ENCODE measurements at places on chromosomes 6 and 20. TPM values are rescaled to one million over a fixed set of nuclear protein-coding genes. Genes with fewer than 3 reads are reported as not detected.
A peak's percentile ranks its signal among the peaks of the same experiment; 100 is the strongest.

TAAR9 gene
- total RNA-seq = not detected

PACSIN1 gene
- total RNA-seq = 5.0 TPM

DNA sequence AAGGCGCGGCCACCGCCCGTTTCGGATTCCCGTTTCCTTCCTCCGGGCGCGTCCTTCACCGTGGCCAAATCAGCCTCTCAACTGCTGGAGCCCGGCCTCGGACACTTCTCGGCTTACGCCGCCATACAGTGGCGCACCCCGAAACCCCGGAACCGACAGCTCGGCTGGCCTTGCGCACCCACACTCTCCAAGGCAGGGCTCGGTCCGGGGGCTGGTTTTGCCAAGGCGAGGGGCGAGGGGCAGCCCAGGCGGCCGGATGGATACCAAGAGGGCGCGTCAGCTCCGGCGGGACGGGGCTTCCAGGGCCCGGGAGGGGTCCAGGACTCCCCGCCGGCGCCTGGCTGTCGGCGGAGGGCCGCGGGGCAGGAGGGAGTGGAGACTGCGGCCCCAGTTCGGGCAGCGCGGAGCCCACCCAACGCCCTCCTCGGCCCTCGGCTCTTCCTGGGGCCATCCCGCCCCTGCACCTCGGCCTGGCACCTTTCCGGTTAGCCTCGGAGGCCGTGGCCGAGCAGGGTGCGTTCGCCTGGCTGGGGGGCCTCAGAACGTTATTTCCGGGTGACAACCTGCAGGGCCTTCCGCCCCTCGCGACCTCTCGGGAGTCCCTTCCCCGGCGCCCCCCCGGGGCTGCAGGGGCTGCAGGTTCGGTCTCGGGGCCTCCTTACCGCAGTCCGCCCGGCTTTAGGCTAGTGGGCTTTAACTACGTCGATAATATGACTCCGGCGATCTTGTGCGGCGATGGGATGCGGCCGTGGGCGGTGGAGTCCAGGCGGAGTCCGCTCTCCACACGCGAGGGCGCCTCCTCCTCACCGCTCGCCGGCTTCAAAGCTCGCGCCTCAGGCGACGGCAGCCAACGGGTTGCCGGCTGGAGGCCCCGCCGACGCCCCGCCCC is 697 bp upstream of the CEP43 start:
- no peak for DNase-seq

BEND6 gene
- 4.0 TPM for total RNA-seq

- DNase-seq = no peak
Measured at GRCh38 chr20:38872491-38873049, 53.6 kb upstream of the FAM83D start.

DNA sequence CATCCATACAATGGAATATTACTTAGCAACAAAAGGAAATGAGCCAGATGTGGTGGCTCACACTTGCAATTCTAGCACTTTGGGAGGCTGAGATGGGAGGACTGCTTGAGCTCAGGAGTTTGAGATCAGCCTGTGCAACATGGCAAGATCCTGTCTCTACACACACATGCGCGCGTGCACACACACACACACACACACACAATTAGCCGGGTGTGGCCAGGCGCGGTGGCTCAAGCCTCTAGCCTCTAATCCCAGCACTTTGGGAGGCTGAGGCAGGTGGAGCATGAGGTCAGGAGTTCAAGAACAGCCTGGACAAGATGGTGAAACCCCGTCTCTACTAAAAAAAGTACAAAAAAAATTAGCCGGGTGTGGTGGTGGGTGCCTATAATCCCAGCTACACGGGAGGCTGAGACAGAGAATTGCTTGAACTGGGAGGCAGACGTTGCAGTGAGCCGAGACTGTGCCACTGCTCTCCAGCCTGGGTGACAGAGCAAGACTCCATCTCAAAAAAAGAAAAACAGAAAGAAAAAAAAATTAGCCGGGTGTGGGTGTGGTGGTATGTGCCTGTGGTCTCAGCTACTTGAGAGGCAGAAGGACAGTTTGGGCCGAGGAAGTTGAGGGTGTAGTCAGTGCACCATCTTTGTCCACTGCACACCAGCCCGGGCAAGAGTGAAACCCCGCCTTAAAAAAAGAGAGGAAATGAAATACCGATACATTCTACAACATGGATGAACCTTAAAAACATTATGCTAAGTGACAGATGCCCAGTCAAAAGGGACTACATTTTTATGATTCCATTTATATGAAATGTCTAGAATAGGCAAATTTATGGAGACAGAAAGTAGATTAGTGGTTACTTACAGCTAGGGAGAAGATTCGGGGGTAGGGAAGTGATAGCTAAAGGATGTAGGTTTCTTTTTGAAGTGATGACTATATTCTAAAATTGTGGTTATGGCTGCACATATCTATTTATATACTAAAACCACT is 52.5 kb downstream of the RBL1 start:
- no peak for DNase-seq

IMPG1 gene
- total RNA-seq = not detected

TFEB gene
- total RNA-seq = 4.8 TPM

DNA sequence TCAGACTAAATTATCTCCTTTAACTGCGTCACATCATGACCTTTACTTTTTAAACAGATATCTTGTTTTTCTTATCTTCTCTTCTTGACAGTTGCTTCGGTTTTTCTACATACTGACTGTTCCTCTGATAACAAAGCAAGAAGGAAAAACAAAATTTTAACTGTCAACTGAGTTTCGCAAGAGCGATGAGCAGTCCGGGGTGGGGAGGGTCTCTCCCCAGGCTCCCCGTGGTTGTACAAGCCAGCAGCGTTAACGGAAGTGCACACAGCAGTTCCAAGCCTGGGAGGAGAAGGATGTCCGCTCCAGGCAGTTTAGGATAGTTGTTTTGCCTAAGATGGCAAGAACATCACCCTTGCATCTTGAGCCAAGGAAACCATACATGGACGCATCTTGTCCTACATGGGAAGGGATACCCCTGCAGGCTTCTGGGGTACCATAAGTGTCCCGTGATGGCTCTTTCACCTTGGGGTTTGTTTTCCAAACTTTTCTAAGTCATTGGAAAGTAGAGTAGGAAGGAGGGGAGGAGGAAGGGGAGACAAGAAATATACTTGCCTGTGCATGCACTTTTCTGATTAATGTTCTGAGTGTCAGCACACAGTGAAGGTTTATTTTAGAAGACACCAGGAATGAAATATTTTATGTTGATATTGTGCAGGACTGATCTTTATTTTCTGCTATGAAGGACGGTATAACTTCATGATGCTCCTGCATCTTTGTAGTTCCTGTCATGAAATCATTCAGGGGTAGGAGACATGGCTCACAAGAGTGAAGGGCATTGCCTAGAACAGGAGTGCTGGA is 20.8 kb downstream of the SLC24A3 start:
- no peak for DNase-seq

GRCh38 chr6:127120787-127121636 is 2.5 kb downstream of the RSPO3 start:
- DNase-seq = peak; percentile 63

PIGU gene
- 25.1 TPM for total RNA-seq

- no peak for DNase-seq
Measured at GRCh38 chr20:55668631-55669030, 336.7 kb downstream of the CBLN4 start.

DNA sequence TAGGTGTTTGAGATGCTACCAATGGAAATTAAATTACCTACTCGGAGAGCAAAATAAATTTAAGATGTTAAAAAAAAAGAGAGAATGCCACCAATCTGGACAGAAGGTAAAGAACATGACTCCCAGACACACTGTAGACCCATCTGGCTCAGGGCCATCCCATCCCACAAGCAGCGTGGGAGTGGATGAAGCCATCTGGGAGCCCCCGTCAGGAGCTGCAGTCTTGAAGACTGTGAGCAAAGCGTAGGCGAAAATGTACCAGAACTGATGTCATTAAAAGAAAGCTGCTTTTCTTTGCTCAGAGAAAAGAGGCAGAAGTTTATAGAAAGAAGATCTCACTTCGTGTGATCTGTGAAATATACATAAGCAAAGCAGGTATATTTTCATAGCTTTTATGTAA is 815.7 kb downstream of the QKI start:
- DNase-seq = no peak

- no peak for DNase-seq
Measured at GRCh38 chr20:50049442-50050026, 63.4 kb downstream of the UBE2V1 start.

GRCh38 chr6:152170702-152171667 is 363.5 kb downstream of the ESR1 start:
- DNase-seq = no peak

CTAGE9 gene
- not detected for total RNA-seq

DNA sequence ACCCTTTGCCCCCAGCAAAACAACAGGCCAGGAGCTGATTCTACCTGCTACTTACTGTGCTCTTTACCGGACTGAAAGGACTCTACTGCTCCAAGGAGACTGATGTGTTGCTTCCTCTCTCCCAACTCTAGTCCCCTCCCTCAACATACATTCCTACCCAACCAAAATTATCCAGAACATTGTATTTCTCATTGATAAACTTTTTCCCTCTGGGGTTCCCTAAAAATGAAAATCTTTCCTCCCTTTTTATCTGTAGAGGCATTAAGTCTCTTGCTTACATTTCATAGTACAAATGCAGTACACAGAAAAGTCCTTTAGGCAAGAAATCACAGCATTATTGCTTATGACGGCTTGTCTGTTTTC is 940 bp upstream of the HS3ST5 start:
- no peak for DNase-seq

- no peak for DNase-seq
Measured at GRCh38 chr6:63765828-63766227, 130.2 kb downstream of the PHF3 start.

DNA sequence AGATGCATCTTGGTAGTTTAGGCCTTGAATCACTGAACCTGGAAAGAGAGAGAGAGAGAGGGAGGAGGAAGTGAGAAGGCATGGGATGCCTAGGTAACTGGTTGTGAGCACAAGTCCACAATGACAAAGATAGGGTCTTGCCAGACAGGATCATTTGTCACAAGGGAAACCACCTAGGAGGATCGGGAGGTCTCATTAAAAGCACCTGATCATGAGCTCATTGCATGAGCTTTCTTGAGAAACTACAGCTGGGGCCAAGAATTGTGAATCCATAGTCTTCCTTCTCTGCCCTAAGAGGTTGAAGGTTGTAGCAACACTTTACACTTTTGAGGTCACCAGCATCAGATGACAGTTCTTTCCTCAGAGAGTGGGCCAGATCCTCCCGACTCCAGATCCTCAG is 195.7 kb downstream of the CD83 start:
- no peak for DNase-seq

SRSF12 gene
- total RNA-seq = not detected

GRCh38 chr6:42530751-42531150 is 33.1 kb upstream of the UBR2 start:
- no peak for DNase-seq

KCNK16 gene
- not detected for total RNA-seq

DNA sequence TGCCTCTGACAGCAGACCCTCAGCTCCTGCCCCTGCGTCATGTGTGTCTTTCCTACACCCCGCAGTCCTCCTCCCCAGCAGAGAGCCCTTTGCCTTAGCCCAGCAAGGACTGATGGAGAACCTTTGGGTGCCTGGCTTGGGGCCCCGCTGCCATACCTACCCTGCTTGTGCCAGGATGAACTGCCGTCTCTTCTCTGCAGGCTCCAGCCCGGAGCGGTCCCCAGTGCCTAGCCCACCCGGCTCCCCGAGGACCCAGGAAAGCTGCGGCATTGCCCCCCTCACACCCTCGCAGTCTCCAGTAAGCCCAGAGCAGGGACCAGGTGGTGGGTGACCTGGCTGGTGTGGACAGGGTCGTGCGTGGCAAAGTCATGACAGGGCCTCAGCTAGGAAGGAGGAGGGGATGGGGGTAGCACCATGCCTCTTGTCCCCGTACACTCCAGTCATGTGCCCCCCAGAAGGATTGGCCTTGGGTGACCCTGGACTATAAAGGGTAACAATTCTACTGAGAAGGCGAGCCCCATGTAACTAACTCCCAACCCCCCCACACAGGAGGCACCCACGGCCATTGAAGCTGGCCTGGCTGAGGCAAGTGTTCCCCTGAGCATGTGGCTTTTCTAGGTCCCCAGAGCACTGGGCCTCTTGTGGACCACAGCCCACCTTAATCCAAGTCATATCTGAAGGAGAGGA is 8.3 kb downstream of the HSPA12B start:
- no peak for DNase-seq

GRCh38 chr6:128456510-128457230 is 63.7 kb downstream of the PTPRK start:
- no peak for DNase-seq

CRISP3 gene
- not detected for total RNA-seq
